GM20000 (cell line): ENCODE measurements at places on chromosomes 7 and 10.

- peak; percentile 4 for DNase-seq
These were observed 434.3 kb downstream of the MDFIC start for GRCh38 chr7:115356139-115356746.

DNA sequence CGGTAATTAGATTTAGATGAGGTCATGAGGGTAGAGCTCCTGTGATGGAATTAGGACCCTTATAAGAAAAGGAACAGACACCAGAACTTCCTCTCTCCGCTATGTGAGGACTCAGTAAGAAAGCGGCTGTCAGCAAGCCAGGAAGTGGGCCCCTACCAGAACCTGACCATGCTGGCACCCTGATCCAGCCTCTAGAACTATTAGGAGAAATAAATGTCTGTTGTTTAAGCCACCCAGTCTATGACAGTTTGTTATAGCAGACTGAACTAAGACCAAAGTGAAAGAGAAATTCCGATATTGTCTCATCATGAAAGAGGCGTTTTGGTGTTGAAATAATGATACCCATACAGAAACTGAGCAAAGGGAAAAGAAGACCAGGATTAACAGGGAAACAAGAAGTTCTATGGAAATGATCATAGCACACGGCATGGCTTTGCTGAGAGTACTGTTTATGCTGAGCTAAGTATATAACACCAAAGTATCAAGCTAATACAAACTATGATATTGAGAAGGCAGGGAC, 9.2 kb downstream of the CLEC2L start:
- no peak for DNase-seq

GRCh38 chr10:70255329-70256299, 22.4 kb upstream of the PPA1 start:
- peak; percentile 49 for DNase-seq

DNA sequence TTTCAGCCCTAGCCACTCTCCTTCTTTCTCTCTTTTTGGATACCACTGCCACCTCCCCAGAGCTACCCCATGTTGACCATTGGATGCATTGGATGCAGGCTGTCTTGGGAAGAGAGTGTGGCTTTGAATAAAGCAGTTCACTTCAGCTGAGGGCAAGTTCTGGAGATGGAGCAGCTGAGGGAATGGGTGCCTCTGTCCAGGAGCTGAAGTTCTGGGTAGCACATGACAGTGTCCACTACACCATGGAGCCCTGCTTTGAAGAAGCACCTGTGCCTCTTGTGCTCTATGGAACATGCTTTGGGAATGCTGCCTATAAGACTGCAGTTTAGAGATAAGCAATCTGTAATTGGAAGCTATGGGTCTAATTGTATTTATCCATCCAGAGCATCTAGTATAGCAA, 1028.7 kb downstream of the TYW1 start:
- no peak for DNase-seq

DNA sequence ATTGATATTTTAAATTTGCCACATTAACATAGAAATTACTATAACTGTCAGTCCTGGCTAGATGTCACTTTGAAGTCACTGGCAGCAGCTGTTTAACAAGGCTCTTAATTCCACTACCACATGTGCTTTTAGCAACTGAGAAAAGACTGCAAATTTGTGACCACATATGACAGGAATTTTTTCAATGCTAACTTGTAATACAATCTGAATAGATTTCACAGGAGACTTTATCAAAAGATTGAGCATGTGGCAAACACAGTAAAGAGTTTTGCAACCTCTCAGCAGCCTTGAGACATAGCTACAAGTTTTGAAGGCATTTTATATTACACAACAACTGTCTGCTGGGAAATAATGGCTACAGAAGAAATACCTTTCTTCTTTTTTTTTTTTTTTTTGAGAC, 73.0 kb downstream of the MICU1 start:
- no peak for DNase-seq

GRCh38 chr10:102621443-102622325, 22.6 kb upstream of the TRIM8 start:
- no peak for DNase-seq

DNA sequence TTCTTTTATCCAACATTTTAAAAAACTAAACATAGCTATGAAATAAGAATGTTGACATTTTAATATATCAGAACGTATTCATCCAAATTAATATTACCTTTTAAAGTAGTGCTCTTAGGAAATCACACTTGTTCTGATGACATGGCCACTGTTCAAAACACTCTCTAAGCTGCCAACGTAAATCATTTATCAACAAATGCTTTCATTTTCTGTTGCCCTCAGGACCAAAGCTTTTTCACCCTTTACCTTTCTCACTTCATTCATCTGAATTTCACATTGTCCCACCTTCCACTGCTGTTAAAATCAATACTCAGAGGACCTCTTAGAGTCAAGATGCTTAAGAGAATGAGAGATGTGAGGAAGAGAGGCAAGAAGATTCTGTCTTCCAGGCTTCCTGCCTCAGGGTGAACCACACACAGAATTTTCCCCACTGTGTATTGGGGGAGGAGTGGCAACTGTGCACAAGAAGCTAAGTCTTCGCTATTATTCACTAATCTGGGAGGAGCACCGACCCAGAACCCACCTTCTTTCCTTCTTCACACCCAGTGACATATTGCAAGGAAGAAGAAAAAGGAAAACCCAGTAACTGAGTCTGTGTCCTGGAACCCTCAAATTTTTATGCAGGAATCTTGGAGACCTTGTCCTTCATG, 21.0 kb downstream of the HIBADH start:
- no peak for DNase-seq

DNA sequence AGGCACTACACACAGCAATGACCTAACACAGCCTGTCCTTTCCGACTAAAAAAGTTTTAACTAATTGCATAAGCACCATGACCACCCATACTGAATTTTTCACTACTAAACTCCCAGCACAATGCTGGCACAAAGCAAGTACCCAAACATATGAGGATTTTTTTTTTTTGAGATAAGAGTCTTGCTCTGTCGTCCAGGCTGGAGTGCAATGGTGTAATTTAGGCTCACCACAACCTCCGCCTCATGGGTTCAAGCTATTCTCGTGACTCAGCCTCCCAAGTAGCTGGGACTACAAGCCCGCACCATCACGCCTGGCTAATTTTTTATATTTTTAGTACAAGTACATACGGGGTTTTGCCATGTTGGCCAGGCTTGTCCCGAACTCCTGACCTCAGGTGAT, 5.1 kb downstream of the UBE2H start:
- no peak for DNase-seq

DNA sequence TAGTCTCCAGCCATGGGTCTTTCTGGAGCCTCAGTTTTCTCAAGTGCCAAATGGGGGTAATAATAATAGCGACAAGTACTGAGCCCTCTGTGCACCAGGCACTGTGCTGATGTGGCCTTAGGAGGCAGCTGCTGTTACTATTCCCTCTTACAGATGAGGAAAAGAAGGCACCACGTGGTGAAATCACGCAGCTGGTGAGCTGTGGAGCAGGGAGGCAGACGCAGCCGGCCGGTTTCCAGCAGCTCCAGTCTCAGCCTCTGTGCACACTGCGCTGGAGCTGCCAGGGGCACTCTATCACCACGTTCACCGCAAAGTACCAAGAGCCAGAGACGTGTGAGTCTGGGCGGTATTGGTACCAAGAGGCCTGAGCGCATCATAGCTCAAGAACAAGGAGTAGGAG, 9.6 kb downstream of the PYROXD2 start:
- DNase-seq = no peak

DNA sequence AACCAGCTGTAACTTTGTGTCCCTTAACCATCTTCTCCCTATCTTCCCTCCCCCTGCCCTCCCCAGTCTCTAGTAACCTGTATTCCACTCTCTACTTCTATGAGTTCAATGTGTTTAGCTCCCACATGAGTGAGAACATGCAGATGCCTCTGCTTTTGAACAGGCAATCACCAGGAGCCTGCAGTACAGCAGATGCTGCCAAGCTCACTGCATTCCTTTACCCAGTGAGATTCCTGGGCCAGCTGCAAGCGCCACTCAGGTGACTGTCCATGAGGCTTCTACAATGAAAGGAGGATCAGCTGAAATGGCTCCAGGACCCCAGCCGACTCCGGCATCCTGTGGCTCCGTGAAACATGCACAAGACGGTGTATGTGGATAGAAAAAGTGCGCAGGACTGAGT, 15.7 kb downstream of the GRID1 start:
- DNase-seq = no peak

GRCh38 chr7:5492020-5492635, 68.5 kb upstream of the TNRC18 start:
- DNase-seq = no peak

GRCh38 chr10:71727105-71727737, 7.6 kb upstream of the C10orf105 start:
- peak; percentile 67 for DNase-seq
